CD4-positive, alpha-beta T cell treated with Interleukin-1 beta for 1 hour (primary cell): ENCODE measurements at places on chromosomes 5 and 9.

DNA sequence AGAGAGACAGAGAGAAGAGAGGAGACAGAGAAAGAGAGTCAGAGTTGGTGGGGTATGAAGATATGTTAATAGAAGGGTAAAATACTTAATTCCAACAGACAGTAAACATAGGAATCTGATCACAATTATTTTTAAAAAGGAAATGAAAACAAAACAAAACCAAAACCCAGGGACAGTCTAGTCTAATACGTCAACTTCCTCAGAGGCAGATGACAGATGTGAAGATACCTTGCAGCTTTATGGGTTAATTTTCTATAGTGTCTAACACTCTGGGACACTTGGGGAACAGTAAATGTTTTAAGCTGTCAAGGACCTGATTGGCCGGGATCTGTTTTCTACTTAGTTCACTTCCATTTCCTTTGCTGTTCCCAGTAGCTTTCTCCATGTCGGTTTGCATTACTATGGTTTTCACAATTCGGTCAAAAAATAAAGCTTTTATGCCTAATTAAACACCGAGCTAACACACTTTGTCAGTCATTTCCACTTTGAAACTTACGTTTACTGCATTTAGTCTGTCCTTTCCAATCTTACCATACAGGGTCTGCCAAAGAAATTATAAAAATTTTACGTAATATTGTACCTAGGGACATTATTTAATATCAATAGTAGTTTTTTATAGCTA lies 216.5 kb downstream of the MCTP1 start:
- no peak for DNase-seq

- DNase-seq = no peak
Observed at GRCh38 chr5:171573021-171573420, 153.6 kb downstream of the FGF18 start.

DNA sequence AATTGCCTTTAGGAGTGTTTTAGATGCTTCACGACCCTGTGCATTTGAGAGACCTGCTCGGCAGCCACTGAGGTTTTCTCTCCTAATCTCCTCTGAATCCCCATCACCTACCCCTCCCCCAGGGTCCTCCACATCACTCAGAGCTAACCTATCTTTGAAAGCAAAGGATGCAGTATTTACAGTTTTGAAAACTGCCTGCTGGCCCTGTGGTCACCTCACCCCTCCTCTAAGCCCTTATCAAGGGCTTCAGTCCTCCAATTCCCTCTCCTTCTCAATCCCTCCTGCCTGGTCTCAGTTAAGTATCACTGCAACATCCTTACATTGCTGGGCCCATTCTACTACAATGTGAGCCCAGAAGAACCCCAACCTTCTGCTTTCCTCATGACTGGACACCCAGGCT lies 4.6 kb downstream of the RPP25L start:
- DNase-seq = no peak

DNA sequence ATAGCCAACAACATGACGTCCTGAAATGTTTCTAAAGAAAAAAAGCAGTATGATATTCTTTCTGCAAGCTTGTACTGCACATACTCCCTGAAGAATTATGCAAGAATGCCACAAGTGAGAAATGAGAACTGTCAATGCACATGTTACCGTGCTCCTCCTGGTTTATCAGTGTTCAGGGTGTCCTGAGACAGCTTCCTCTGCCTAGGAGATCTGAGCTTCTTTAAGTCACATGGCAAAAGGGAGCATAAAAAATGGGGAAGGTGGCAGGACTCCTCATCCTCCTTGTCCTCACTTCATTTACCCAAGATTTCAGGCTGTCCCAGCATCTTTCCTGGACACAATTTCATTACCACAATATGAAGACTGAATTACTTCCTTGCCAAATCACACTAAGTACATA lies 238.2 kb downstream of the GLIS3 start:
- DNase-seq = no peak

- no peak for DNase-seq
Observed at GRCh38 chr5:8908055-8908683, 637.7 kb downstream of the SEMA5A start.
